ENCODE measurements at places on chromosomes 2 and 18.

GRCh38 chr2:26316041-26316440 lies 29.9 kb upstream of the SELENOI start:
- DNase-seq: no peak

- DNase-seq: no peak
Measured at GRCh38 chr2:220767591-220768255, 804.4 kb downstream of the EPHA4 start.

DNA sequence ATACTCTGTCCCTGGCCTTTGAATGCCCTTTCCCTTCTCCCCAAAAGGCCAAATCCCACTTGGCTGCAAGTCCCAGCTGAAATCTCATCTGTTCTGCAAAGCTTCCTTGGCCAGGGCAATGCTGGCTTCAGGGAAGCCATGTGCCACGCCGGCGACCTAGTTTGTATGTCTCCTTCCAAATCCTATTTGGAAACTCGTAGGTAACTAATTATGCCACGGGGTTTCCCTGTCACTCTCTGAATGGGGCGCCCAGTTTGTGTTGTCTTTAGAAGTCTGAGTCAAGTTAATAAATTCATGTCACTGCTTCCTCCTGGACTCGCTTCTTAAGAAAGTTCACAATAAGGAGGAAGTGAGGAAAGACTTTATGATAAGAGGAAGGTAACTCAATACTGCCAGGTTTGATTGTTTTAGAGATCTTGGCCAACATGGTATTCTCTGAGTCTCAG lies 19.1 kb downstream of the FHL2 start:
- DNase-seq: no peak

- DNase-seq: no peak
Measured at GRCh38 chr2:161421686-161422085, 5.6 kb downstream of the TBR1 start.

DNA sequence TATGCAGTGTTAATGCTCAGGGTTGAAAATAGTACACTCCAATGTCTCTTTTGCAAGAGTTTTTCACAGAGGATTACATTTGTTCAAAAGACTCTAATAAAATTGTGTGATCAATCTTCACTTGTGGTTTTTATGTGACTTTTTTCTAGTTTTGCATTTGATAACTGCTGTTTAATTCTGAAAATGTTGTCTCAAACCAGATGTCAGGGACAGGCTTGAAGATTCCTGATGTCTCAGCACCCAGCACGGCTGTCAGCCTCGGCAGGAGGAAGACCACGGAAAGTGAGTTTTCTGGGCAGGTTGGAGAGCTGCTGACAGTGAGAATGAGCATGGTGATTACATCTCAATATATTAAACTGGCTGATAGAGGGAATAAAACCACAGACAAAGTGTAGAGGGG lies 9.1 kb downstream of the SOX11 start:
- no peak for DNase-seq

DNA sequence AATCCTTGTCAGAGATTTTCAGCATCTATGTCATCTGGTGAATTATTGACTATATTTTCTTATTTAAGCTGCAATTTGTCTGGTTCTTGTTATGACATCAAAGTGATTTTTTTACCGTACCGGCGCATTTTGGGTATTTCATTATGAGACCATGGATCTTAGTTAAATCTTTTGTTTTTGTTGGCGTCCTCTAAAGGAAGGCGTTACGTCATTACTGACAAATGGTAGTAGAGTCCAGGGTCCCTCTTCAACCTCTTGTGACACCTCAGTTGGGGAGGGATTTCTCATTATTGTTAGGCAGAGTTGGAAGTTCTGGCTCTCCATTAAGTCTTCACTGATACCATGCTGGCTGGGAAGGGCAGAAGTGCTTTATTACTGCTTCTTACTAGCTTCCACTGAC lies 175.8 kb upstream of the MMADHC start:
- DNase-seq: no peak

GRCh38 chr2:159202568-159203071 lies 83.9 kb downstream of the WDSUB1 start:
- DNase-seq: no peak

GRCh38 chr2:105037572-105038382 lies at the start of gene MRPS9:
TSS of gene MRPS9 (plus strand) at chr2:105038069. CDS start at chr2:105038093, 24 bp downstream.
- peak; percentile 98 for DNase-seq

GRCh38 chr2:96408616-96409015 lies 73.0 kb downstream of the NCAPH start:
- peak; percentile 67 for DNase-seq

DNA sequence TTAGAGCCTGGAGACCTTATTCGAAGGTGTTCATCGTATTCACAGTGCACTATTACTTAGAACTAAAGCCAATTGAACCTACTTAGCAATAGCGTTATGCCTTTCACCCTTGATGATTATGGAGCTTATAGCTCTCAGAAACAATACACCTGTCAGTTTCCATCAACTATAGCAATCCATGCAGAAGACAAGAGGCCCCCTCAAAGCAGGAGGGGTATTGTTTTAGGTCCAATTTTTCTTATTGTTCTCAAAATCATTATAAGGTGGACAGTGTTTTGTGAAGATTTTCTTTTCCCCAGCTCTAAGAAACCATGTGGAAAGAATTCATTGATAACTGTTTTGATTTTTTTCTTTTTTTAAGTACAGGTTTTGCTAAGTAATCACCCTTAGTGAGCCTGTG lies 135.5 kb downstream of the MEIS1 start:
- no peak for DNase-seq

DNA sequence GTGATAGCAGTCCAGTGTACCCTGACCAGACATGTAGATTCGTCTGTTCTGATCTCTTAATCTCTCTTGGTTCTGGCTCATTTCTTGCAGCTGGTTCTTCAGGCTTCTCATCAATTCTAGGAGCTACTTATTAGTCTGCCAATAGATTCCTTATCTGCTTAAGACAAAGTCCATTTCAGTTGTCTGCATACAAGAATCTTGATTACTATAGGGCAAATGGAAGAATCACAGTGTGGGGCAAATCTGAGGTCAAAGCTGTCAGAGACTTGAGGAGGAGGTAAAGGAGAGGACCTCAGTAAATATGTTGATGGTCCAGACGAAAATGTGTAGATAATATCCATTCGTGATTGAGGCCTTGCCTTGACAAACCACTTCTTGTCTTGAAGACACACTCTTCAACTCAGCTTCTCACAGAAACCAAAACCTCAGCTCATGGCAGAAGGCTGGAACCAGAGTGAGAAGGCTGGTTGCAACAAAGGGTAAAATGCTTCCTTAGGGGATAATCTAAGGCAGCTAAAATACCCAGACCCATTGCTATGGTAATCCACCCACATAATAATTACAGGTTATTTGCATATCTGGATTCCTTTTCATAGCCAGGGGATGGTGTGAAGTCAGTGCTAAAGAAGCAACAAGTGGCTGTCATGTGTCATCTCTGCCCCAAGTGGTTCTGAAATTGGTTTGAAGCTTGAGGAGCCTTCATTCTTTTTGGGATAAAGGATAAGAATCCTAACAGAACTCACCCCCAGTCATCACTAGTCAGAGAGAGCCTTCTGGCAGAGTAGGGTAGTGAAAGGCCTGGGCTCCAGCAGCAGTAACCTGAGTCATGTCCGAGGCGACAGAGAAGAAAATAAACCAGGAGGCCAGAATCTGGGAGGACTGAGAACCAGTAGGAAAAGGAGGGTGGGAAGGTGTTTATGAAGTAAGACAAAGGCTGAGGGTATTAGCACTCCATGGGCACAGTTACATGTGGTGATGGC lies 29.2 kb upstream of the PELI1 start:
- no peak for DNase-seq

- DNase-seq: peak; percentile 40
Measured at GRCh38 chr18:79400091-79400590, 4.4 kb downstream of the NFATC1 start.

DNA sequence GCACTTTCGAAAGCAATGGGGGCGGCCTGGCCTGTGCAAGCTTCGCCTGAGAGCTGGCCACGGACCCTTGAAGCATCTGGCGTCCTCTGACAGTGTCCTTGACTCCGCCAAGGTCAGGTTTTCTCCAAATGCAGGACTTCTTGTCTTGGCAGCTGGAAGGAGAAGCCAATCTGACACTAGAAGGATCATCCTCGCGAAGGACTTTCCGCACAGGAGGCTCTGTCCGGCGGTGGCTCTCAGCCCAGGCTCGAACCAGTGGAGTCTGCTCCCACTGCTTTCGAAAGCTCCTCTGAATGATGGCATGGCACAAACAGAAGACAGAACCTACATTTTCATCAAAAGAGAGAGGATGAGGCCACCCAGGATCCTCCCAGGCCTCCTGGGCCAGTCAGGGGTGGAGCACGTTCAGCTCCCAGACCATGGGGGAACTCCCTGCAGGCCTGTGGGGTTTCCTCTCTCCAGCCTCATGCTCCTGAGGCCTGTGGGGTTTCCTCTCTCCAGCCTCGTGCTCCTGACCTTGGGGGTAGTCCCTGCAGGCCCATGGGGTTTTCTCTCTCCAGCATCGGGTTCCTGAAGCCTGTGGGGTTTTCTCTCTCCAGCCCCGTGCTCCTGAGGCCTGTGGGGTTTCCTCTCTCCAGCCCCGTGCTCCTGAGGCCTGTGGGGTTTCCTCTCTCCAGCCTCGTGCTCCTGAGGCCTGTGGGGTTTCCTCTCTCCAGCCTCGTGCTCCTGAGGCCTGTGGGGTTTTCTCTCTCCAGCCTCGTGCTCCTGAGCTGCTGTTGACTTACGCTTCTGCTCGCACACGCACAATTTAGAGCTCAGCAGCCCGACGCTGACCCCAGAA lies 396.5 kb upstream of the SALL3 start:
- no peak for DNase-seq

DNA sequence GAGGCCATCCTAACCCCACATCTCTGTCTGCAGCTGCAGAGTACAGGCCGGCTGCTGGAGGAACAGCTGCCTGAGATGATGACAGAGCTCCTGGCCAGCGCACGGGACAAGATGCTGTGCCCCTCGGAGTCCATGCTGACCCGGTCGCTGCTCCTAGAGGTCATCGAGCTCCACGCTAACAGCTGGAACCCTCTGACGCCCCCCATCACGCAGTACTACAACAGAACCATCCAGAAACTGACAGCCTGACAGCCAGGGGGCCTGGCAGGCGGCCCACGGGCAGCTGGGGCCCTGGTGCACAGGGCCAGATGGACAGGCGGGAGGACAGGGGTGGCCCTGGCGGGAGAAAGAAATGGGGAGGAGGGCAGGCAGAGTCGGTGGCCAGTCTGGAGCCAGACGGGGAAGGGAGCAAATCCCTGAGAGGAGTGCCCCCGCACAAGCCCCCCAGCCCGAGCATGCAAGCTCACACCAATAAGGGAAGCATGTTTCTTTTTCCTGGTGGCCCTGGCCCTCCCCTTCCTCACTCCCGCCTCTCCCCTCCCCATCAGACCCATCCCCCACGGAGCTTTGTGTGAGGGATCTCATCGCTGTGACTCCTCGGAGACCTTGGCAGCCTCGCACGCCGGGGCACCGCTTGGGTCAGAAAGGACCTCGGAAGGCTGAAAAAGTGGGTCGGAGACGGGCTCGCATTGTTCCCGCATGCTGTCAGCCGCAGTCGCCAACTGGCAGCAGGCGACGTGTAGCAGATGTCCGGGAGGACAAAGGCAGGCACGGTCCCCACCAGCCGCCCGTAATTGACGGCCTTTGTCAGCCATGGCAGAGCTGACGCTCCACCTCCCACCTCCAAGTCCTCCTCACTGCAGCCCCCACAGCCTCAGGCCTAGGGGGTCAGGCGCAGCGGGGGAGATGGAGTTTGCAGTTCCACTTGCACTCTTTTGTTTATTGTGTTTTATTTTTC lies 91.2 kb downstream of the SMAD7 start:
- DNase-seq: no peak

DNA sequence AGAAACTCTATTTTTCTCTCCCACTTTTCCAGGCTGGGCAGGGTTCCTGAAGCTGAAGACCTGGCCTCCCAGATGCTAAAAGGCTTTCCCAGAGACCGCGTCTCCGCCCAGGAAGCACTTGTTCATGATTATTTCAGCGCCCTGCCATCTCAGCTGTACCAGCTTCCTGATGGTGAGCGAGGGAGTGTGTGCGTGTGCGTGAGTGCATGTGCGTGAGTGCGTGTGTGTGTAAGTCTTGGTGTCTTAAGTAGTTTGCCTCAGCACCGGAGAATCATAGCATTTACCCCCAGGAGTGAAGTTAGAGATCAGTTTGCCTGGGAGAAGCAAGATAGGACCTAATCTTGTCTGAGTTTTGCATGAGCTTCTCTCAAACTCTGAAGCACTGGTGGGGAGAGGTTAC lies 73.7 kb downstream of the CDK15 start:
- DNase-seq: no peak

DNA sequence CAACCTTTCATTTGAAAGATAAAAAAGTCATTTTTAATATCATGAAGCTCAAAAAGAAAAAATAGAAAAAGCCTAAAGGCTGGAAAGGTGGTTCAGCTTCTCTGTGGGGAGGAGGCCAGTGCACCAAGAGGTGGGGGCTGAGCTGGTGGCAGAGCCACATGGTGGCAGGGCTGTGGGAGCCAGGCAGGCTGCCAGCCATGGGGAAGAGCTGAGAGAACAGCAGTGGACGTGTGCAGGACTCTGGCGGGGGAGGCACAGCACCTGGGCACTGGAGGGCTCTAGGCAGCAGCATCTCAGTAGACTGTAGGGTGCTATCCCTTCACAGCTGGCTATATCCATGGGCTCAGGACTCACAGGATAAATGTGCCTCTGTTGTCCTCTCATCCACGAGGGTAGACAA lies 47.8 kb downstream of the STK25 start:
- DNase-seq: no peak

DNA sequence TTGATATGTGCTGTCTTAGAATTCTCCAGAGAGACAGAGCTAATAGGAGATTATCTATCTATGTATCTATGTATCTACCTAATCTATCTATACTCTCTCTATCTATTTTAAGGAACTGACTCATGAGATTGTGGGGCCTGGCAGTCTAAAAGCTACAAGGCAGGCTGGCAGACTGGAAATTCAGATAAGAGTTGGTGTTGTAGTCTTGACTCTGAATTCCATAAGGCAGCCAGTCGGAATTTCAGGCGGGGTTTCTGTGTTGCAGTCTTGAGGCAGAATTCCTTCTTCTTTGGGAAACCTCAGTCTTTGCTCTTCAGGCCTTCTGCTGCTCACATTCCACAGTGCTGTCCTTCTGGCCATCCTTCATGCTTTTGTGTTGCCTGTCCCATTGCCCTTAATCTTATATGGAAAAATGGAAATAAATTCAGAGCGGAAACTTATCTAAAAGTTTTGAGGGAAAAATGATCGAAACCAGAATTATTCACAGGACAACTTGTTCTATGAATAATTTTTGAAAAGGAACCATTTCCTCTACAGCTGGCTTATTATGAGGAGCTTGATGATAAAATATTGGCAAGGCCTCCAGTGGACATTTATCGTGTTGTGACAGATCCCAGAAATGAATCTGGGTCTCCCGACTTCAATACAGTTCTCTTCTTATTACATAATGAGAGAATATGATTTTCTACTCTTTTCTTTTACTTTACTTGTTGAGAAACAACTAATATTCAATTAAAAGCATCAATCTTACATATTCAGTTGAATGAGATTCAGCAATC lies 10.8 kb downstream of the IL1RL1 start:
- no peak for DNase-seq

Data from COLO829 (cell line).